ENCODE measurements at places on chromosomes 2 and 18.
A peak's percentile ranks its signal among the peaks of the same experiment; 100 is the strongest.

DNA sequence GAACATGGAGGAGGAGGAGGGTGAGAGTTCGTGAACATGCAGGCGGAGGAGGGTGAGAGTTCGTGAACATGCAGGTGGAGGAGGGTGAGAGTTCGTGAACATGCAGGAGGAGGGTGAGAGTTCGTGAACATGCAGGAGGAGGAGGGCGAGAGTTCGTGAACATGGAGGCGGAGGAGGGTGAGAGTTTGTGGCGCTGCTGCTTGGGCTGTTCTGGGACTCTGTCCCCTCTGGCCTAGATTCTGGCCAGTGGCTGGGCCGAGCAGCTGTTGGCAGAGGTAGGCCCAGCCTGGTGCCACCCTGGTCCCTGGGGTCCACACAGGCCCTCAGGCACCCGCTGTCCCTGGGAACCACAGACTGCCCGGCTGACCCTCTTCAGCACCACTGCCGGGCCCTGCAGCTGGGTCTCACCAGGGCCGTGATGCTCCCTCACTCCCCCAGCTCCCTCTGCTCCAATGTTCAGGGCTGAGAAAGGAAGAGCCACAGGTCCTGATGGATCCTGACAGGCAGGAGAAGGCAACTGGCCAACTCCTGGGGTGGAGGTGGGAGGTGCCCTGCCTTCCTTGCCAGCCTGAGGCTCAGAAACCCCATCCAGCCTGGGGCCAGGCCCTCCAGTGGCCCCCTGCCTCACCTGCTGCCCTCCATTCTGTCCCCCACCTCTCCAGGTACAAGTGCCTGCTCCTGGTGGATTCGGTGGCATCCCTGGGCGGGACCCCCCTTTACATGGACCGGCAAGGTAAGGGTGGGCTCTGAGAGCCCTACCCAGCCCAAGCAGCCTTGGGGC, 3.9 kb downstream of the AGXT start:
- no peak overlapping the region for H3K4me3 ChIP-seq
- H3K27me3 ChIP-seq, result no peaks in the 10 kb centered on the region
- no peaks in the 10 kb centered on the region for H3K36me3 ChIP-seq
- no peaks in the 10 kb centered on the region for H3K4me1 ChIP-seq

- DNase-seq, result peak; percentile 67
- no peaks in the 10 kb centered on the region for H3K36me3 ChIP-seq
- no peak overlapping the region for H3K27ac ChIP-seq
- H3K27me3 ChIP-seq, result no peaks in the 10 kb centered on the region
Observed at GRCh38 chr2:150043172-150043500, 444.3 kb downstream of the RND3 start.

- peaks cover 25% of the 10 kb centered on the region for H3K4me1 ChIP-seq
- no peak for DNase-seq
- H3K4me3 ChIP-seq, result no peak overlapping the region
- H3K27me3 ChIP-seq, result no peaks in the 10 kb centered on the region
- no peaks in the 10 kb centered on the region for H3K36me3 ChIP-seq
Observed at GRCh38 chr2:69180227-69180626, 167.2 kb downstream of the ANTXR1 start.

DNA sequence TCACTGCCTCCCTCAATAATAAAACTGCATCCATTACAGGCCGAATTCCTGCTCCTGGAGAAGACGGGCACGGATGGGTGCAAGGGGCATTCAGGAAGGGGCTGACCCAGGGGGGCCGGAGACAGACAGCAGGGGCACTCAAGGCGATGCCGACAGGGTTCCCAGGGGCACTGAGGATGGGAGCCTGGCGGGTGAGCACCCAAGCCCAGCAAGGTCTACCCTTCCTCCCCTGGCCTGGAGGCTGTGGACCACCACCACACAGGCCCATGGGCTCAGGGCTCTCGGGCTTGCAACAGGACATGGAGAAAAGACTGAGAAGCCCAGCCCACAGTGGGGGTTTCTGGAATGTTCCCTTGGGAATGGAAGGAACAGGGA, 104.7 kb upstream of the ODC1 start:
- no peak for DNase-seq
- no peak overlapping the region for H3K4me3 ChIP-seq
- no peaks in the 10 kb centered on the region for H3K36me3 ChIP-seq
- no peak overlapping the region for H3K27ac ChIP-seq
- H3K27me3 ChIP-seq, result no peaks in the 10 kb centered on the region
- H3K4me1 ChIP-seq, result peaks cover 6% of the 10 kb centered on the region

DNA sequence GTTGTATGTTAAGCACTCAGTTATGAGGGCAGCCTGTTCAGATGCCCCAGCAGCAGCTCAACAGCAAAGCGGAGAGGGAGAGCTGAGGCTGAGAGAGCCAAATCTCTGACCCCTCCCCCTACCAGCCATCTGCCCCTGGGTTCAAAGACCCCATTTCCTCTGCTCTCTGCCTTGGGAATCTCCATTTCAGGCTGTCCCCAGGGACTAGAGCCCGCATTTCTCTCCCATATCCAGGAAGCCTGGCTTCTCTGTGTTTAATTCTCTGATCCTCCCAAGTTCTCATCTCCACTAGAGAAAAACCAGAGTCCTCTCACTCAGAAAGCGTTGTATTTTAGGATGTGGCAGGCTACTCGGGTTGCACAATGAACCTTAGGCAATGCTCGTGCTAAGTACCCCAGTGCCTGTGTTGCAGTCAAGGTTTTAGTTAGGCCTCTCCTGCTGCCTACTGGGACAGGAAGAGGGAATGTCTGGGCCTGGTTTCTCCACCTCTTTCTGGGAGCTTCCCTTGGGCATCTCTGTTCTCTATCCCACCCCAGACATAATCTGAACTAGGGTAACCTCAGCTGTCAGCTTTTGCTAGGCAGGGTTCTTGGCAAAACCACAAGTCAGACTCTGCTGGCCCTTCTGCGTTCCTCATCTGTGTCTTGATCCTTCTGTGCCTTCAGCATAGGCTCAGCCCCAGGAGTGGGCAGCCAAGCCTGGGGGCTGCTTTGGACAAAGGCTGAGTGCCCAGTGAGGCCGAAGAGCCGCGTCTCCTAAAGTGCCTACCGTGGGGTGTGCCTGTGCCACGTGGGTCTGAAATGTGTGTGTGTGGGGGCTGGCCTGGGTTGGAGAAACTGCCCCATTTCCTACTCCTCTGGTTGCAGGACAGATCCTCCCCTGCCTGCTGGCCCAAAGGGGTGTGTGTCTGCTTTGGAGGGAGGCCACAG, 96.8 kb downstream of the STPG4 start:
- H3K27me3 ChIP-seq, result no peaks in the 10 kb centered on the region
- peak overlapping the region; percentile 83 for H3K27ac ChIP-seq
- H3K4me3 ChIP-seq, result no peak overlapping the region
- no peaks in the 10 kb centered on the region for H3K36me3 ChIP-seq
- DNase-seq, result no peak

DNA sequence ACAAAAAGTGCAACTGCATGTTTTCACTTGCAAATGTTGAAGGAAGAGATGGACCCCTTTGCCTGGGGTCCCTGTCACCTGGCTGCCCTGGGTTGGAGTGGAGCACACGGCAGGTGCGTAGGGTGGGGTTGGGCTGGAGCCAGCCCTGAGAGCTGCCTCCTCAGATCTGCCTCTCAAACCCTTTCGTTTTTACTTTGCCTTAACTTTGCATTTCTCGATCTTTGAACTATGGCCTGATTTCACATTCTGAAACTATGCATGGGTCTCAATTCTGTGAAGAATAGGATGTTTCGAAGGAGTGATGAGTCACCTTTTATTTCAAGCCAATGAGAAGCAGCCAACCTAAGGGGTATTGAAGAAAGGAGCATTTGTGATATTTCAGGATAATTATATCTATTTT, 132.8 kb downstream of the ACOXL start:
- no peaks in the 10 kb centered on the region for H3K4me1 ChIP-seq
- DNase-seq, result no peak
- H3K36me3 ChIP-seq, result no peaks in the 10 kb centered on the region
- no peaks in the 10 kb centered on the region for H3K27me3 ChIP-seq
- no peak overlapping the region for H3K4me3 ChIP-seq

DNA sequence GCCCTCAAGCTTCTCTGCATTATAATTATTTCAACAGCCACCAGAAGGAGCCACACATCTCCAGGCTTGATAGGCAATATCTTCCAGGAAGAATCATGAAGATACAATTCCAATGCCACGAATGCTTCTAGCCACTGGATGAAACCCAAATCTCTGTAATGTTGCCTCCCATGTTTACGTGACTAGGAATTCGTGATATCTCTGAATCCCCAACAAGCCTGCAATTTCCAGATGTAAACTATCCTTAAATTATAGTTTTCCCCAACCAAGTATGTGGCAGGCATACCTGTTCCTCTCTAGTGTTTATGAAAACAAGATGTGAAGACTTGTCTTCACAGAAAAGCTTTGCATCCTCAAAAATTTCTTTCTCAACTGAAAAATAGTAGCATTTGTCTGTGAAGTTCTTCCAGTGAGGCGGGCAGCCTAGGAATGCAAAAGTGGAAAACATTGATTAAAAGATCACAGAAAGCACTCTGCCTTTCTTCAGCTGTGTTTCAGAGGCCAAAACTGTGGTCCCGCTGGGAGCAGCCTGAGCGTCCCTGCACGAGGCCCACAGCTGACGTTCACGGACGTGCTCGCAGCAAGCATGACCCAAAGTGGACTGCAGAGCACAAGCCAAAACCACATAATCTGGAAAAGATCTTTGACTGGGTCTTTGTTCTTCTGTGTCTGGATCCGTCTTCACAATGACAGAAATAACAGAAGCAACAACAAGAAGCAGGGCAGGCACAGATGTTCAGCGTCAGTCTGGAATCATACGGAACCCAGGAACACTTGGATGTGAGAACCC, 65.1 kb upstream of the THOC1 start:
- H3K27me3 ChIP-seq, result no peaks in the 10 kb centered on the region
- no peak for DNase-seq
- no peak overlapping the region for H3K4me3 ChIP-seq
- peaks cover 21% of the 10 kb centered on the region for H3K4me1 ChIP-seq

- H3K36me3 ChIP-seq, result no peaks in the 10 kb centered on the region
- no peak overlapping the region for H3K27ac ChIP-seq
- no peak overlapping the region for H3K4me3 ChIP-seq
- H3K27me3 ChIP-seq, result no peaks in the 10 kb centered on the region
Observed at GRCh38 chr2:149924549-149925213, 337.1 kb upstream of the MMADHC start.

- H3K27me3 ChIP-seq, result no peaks in the 10 kb centered on the region
- H3K4me3 ChIP-seq, result no peak overlapping the region
- no peaks in the 10 kb centered on the region for H3K36me3 ChIP-seq
- peaks cover 34% of the 10 kb centered on the region for H3K4me1 ChIP-seq
Observed at GRCh38 chr2:127088706-127089105, 18.2 kb downstream of the BIN1 start.

- H3K36me3 ChIP-seq, result peaks cover 8% of the 10 kb centered on the region
- H3K4me1 ChIP-seq, result peaks cover 35% of the 10 kb centered on the region
- no peak overlapping the region for H3K4me3 ChIP-seq
Observed at GRCh38 chr2:191692502-191693115, 14.7 kb downstream of the NABP1 start.

DNA sequence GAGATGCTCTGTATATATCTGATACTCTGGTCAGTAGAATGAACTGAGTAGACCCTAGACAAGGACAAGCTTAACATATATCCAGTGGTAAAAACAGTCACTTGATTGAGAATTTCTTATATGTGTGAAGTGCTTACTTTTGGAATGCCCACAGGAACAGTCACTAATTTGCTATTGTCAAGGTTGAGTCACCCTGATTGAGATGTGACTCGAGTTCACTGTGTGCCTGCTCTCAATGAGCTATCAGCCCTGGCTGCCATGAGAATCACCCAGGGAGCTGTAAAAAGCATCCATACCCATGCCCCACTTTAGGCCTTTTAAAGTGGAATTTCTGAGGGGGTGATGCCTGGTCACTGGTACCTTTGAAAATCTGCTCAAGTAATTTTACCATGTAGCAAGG, 283.7 kb downstream of the SUCLG1 start:
- H3K27ac ChIP-seq, result no peak overlapping the region
- no peak for DNase-seq
- no peaks in the 10 kb centered on the region for H3K27me3 ChIP-seq
- no peaks in the 10 kb centered on the region for H3K36me3 ChIP-seq

DNA sequence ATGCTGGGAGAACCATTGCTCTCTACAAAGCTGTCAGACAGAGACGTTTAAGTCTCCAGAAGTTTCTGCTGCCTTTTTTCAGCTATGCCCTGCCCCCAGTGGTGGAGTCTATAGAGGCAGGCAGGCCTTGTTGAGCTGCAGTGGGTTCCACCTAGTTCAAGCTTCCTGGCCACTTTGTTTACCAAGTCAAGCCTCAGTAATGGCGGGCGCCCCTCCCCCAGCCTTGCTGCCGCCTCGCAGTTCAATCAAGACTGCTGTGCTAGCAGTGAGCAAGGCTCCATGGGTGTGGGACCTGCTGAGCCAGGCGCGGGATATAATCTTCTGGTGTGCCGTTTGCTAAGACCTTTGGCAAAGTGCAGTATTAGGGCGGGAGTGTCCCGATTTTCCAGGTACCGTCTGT, 52.7 kb upstream of the SCYGR2 start:
- H3K27me3 ChIP-seq, result no peaks in the 10 kb centered on the region
- peaks cover 8% of the 10 kb centered on the region for H3K36me3 ChIP-seq
- no peak overlapping the region for H3K4me3 ChIP-seq
- DNase-seq, result peak; percentile 55
- H3K27ac ChIP-seq, result no peak overlapping the region

DNA sequence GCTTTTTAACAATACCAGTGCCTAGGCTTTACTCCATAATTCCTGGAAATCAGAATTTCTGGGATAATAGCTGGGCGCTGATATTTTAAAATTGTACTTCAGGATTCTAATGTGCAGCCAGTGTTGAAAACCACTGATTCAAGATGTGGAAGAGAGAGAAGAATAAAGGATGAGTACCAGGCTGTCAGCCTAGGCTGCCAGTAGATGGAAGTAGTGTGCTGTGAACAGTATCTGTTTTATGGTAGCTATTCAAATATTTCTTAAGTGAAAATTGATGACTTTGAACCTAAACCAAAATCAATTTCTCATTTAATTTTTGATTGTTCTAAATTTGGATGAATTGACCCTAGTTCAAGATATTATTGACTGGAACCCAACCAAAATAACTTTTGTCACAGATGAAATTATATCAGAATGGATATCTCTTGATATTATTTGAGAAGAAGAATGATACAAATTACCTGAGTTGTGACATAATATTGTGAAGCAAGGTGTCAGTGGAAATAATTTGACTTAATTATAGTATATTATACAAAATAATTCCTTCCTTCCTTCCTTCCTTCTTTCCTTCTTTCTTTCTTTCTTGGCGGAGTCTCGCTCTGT, 88.0 kb downstream of the COMMD1 start:
- no peak overlapping the region for H3K27ac ChIP-seq
- H3K27me3 ChIP-seq, result no peaks in the 10 kb centered on the region
- no peaks in the 10 kb centered on the region for H3K36me3 ChIP-seq
- H3K4me1 ChIP-seq, result peaks cover 9% of the 10 kb centered on the region
- H3K4me3 ChIP-seq, result no peak overlapping the region
- no peak for DNase-seq

DNA sequence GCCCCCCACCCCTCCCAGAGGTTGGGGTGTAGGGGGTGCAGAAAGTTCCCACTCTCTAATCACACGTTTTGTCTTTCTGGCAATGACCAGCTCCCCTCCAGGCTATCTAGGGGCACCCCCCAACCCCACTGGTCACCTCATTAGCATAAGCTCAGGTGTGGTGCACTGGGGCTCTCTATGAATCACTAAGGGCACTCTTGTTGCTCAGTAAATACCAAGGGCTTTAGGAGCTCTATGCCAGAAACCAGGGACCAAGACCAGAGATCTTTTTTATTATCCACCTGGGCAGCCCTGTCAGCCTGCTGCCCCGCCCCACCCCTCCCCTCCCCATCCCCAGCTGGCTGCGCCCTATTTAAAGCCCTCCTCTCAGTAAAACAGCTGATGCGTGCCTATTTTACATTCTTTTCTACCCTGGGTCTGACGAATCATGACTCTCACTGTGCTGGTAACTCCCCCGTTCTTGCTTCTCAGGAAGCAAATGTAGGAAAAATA, 24.3 kb downstream of the NCK2 start:
- no peak for DNase-seq
- peaks cover 6% of the 10 kb centered on the region for H3K36me3 ChIP-seq
- no peak overlapping the region for H3K4me3 ChIP-seq
